ENCODE measurements at places on chromosomes 12 and 14.

GRCh38 chr14:105193916-105194782, 13.0 kb upstream of the NUDT14 start:
- DNase-seq, result no peak

DNA sequence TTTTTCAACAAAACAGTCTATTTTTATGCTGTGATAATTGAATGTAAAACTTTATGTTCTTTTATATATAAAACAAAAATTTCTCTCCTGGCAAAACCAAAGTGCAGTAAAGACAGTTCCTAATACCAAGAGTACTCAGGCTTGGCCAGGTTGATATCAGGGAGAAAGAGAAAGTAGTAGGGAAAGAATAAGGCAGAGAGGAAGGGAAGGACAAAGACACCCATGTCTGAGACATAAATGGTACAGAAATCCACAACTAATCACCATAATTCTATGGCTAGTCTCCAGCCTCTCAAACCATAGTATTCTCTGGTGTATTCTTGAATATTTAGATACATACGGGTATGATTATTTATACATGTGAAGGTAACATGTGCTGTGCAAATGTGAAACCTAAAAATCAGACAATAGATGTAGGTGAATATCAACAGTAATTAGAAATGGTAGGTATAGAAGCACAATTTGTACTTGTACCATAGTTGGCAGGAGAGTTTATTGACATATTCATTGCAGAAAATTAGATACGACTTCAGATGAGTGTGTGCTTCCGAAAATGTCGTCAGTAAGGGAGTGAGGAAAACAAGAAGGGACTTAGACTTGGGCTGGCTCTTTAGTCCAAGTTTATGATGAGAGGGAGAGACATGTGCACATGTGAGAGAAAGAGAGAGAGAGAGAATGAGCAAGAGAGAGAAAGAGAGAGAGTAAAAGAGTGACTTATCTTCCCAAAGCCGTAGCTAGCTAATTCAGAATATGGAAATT, 230.8 kb upstream of the NPAS3 start:
- no peak for DNase-seq

DNA sequence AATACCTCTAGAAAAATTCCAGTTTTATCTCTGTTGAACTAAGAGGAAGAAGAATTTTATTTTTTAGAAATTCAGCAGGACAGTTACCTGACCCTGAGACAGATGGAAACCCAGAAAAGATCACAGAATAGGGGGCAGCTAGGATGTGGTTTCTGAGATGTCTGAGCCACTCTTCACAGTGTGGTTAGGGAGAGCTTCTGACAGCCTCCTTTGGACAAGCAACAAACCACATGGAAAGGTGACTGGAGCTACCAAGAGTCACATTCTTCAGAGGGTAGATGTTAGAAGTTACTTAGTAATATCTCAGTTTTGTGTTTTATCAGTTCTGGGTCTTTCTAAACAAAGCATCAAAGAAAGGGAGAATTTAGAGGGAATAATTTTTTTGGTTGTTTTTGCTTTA, 117.3 kb upstream of the NAP1L1 start:
- DNase-seq, result no peak

DNA sequence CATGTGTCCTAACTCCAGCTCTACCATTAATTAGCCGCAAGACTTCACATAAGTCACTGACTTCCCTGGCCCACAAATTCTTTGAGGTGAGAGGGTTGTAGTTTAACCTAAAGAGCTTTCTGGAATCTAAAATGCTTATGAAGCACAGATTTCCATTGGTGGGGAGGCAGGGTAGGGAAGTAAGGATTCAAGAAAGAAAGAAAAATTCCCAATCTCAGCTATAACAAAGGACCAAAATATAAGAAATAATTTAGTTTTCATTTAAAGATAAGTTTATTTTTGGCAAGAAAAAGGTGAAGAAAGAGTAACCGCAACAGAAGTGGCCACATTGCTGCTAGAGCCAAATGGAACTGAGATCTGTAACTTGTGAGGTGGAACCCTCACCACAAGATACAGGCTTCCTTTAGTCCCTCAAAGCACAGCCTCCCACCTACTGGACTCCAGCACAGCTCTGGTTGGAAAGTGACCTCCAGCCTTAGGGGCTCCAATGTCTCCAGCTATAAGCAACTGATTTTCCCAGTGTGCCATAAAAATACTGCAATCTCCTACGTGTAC, 23.6 kb downstream of the DAD1 start:
- no peak for DNase-seq

DNA sequence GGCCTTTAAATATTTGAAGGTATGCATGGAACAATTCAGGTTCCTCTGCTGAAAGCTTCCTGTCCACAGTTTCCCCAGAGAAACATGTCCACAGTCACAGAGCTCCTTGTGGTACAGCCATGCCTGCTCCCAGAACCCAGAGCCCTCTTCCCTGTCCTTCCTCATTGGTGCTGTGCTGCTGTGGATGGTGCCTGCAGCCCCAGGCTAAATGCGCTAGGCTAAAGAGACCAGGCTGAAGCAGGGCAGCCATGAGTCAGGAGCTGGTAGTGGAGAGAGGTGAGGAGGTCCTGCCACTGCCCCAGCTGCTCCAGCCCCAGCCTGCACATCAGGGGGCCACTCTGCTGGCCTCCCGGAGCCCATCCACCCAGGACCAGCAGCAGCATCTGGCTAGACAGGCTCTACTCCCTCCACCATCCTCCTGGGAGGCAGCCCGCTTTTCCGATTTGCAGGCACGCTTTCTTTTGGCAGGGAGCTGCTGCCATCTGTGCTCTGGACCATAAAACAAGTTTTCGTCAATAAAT, 65.4 kb upstream of the DDX11 start:
- DNase-seq, result no peak

- DNase-seq, result no peak
Observed at GRCh38 chr14:91392623-91393303, 24.9 kb downstream of the CCDC88C start.

DNA sequence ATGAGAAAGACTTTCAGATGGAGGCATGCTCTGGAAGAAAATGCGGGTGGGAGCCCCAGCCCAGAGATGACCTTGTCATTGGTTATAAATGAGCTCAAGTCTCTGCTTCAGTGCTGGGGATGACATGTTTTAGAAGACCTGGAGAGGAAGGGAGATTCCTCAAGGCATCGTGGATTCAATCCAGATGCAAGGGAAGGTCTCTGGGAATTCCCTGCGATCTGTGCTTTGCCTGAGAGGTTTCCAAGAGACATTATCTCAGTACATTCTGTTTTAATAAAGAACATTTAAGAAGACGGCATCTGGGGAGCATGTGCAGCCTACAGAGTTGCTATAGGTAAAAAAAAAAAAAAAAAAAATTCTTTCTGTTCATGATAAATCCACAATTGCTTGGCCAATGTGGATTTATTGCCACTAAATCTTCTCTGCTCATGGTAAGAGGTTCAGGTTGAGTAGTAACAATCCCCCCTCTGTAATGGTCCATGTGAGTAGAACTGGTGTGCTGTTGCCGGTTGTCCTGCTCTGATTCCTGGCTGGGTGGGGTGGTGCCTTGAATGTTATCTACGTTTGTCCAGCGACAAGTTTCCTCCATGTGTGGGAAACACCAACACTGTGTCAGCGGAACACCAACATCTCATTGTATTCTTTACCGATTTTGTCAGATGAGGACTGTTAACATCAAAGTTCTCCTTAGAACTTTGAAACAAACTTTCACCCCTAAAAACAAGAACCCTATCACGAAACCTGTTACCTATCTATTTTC, 230.0 kb downstream of the MSRB3 start:
- DNase-seq, result no peak

DNA sequence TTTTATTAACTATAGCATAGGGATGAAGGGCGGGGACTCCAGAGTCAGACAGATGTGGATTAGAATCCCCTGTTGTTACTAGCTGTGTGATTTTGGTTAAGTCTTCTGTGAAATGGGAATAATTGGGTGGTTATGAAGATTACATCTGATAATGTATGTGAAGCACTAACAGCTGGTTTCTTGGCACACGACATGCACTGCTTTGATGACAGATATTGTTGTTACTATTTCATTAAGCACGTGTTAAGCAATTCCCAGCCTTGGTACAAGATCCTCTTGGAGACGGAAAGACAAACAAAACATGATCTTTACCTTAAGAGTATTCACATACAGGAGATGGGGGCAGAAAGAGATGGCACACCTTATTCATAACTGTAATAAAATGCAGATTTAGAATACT, 7.9 kb downstream of the PPFIBP1 start:
- DNase-seq, result no peak

DNA sequence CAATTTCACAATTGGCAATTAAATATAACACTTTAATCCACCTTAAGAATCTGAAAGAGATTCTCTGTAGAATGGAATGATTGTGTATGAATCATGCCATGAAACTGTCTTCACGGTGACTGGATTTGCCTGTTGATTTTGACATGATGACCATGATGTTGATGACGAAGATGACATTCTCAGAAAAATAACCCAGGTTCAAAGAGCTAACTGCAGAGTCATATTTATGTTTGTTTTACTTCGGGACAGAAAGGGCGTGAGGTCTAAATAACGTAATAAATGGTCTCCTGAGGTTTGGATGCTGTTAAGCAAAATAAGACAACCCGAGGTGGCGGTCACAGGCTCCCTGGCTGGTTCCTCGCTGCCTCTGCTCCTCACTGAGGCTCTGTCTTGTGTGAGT, 532.0 kb downstream of the TMEM121 start:
- no peak for DNase-seq

DNA sequence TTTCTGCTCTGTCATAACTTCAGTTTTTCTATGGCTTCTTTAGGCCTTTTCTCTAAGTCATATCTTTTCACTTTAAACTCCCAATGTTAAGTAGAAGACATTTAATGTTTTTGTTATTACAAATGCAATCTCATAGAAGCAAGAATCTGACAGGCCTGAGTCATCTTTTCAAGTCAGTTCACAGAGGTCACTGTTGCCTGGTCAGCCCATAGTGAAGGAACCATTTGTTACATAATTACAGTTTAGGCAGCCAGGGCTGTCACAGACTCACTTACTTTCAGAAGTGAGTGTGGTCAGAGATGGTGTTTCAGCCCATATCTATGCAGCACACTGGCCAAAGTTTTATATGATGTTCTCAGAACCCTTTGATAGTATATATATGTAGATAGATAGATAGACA, 46.5 kb downstream of the CCER1 start:
- DNase-seq, result peak; percentile 26

GRCh38 chr14:100612986-100613385, 25.8 kb upstream of the BEGAIN start:
- no peak for DNase-seq

GRCh38 chr12:6029401-6029800, 84.3 kb upstream of the ANO2 start:
- DNase-seq, result no peak

GRCh38 chr12:121767525-121768016, 25.9 kb downstream of the RHOF start:
- no peak for DNase-seq
